ENCODE measurements at places on chromosomes 16 and 17.

DNA sequence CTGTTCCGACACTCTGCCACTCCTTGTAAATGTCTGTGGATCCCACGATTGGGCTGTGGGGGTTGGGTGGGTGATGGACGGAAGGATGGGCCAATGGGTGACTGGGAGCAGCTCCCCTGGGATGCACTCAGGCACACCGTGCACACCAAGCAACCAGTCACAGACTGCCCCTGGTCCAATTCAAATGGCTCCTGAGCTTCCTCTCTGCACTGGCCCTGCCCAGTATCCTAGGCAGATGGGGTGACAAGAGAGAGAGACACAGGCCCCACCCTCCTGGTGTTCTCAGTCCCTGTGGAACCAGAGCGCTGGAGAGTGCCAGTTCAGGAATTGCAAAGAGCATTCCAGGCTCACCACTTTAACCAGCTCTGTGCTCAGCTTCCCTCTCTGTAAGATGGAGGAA lies 32.8 kb downstream of the BEAN1 start:
- DNase-seq, result no peak

- DNase-seq, result no peak
These were observed 13.7 kb downstream of the KRABD2 start for GRCh38 chr17:8362651-8363332.

- no peak for DNase-seq
These were observed at the start of gene FDXR for GRCh38 chr17:74872313-74873036. Gene FDXR (minus strand): TSS chr17:74872994. CDS start chr17:74872944, 50 bp downstream.

DNA sequence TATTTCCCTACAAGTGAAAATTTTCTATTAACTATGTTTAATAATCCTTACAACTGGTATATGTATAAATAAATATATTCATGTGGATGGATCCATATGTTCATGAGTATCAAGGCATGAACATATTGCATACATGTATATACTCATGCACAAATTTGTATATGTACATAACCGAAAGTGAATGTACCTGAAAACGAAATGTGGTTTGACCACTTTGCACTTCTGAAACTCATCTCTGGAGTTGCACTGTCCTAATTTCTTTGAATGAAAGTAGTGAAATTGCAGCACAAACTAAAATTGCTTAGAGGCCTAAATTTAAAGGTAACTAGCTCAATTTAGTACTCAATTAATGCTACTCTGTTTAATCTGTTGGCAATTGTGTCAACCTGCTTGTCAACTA lies 27.4 kb upstream of the GNAO1 start:
- DNase-seq, result no peak

DNA sequence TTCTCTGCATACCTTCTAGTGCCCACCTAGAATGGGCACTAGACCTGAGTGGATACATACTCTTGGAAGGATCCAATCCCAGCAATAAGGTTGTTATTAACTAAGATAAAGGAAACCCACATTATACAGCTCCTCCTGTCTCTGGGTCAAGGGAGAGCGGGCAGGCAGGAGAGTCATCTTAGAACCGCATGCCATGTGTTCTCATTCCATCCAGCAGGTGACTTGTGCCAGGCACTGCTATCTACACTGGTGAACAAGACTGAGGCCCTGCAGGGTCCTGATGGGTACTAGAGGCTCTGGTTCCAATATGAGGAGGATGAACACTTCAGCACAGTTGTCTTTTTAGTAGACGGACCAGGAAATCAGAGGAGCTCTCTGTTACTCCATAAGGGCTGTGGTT lies 5.9 kb upstream of the CD300H start:
- DNase-seq, result no peak

GRCh38 chr16:22844416-22844815 lies 30.5 kb downstream of the HS3ST2 start:
- no peak for DNase-seq

DNA sequence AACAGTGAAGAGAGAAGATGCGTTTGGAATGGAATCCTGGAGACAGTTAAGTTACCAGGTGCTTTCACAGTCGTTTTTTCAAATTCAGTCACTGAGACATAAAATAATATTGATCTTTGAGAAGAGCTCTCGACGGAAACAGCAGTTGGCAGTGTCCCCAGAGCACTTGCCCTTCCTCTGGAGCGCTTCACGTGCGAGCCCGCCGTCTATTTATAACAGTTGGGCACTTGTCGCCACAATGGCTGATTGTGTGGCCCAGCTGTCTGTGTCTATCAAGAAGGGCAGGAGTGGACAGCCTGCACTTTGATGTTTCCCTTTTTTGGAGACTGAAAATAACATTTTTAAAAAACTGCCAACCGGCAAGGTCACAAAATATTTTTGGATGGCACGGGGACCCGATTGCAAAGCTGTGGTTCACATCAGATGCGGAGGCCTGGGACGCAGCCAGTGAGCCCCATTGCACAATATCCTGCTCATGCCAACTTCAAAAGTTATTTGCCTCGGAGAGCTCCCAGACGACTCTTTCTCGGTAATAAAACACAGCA lies 62.9 kb downstream of the ADCY9 start:
- DNase-seq, result peak; percentile 64

GRCh38 chr16:30738984-30739951 lies 9.0 kb upstream of the PHKG2 start:
- no peak for DNase-seq

DNA sequence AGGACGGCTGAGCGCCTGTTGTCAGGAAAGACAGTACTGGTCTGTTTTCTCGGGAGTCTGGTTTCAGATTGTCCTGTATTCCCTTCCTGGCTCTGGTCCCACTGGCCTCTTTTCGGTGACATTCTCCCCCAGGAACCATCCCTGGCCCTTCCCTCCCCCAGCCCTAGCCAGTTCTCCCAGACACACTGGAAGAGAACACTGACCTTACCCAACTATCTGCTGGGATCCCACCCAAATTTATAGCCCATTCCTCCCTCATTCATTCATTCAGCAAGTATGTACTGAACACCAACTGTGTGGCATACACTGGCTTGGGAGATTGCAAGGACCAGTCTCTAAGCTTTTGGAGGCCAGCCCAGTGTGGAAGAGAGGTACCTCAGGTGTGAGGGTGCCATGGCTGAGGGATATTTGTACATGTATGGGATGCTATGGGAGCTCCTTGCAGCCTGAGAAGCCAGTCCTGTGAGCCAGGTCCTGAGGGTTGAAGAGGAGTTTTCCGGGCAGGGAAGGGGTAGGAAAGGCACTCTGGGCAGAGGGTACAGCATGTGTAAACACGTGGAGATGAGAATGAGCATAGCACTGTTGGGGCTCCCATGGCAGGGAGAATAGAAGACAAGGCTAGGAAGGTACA lies 5.2 kb downstream of the RND2 start:
- no peak for DNase-seq

DNA sequence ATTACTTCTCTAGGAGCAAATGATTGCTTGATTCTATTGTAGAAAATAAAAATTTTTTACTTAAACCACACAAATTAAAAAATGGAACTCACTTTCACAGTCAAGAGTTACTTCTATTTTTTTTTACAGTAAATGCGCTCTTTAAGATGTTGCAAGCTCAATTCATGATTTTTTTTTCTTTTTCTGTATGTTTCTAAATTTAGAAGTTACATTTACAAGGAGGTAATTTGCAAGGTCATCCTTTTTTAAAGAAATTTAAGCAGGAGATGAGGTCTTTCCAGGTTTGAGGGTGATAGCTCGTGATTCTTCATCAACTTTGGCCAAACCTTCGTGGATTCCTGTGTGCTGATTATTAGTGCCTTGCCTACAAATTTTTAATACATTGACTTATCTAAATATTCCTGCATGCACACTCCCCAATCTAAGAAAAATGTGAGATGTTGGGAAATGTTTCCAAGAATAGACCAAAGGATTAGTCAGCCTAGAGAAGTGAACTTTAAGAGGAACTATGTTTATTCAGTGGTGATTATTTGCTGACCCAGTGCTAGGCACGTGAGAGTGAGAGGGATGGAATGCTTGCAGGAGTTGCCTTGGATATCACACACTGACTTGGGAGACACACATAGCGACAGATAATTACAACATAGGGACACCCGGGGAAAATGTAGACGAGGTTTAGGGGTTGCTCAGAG lies 429.8 kb downstream of the MAF start:
- peak; percentile 29 for DNase-seq

DNA sequence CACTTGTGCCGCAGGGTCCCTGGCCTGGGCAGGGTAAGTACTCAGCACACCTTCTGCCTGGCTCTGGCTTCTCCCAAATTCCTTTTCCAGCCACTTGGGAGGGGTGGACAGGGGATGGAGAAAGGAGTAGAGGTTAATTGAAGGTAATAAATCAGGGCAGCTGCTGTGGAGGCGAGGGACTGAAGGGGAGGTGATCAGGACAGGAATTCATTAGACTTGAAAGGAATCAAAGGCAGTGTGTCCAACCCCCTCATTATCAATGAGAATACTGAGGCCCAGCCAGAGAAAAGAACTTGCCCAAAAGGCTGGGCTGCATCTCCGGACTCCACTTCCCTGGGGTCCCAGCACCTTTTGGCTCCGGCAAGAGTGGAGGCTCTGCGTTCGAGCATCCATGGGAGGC lies 2.4 kb downstream of the SOST start:
- no peak for DNase-seq

- DNase-seq, result no peak
These were observed 11.0 kb downstream of the GCGR start for GRCh38 chr17:81814748-81815645.

DNA sequence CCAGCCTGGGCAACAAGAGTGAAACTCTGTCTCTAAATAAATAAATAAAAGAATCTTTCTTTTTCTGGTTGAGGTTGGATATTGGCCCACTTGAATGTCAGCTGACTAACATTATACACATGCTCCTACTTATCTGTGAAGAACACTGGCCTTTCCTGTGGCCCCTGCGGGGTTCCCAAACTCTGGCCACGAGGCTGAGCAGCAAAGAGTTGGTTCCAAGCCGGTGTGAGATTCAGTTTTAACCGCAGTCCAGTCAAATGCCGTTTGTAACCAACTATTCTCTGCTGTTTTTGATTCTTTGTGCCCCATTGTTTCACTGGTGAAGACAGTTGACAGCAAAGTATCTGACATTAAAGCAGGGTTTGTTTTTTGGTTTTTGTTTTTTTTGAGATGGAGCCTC lies 11.2 kb downstream of the ETV4 start:
- DNase-seq, result no peak

DNA sequence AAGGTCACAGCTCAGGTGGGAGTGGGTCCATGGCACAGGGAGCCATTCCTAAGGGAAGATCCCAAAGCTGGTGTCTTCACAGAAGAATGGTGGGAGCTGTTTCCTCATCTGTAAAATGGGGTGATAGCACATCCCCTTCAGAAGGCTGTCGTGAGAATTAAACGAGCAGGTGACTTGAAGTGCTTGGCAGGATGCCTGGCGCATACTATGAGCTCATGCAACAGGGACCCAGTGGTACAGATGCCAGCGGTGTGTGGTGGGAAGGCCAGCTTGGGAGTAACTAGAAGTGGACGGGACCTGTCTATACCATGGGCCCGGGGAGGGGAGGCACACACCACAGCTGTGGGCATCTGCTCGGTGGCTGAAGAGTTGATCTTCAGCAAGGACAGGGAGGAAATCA lies 189.3 kb upstream of the TNRC6C start:
- no peak for DNase-seq

DNA sequence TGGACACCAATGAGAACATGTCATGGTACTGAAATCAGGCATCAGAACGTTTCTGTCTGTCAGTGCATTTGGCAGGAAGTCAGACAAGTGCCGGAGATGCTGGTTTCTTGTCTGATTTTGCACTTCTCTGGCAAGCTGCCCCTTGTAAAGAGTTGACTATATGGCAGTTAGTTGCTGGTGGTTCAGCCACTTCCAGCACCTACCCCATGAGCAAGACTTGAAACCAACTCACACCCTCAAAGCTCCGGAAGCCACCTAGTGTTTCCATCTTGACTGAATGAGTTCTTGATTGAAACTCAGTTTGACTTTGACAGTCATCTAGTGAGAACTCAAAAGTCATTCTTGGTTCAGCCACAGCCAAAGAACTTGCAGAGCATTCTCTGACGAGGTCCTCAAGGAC lies 225.1 kb downstream of the SPECC1 start:
- DNase-seq, result no peak

- DNase-seq, result peak; percentile 43
These were observed 995 bp upstream of the JMJD8 start for GRCh38 chr16:684961-685696.

DNA sequence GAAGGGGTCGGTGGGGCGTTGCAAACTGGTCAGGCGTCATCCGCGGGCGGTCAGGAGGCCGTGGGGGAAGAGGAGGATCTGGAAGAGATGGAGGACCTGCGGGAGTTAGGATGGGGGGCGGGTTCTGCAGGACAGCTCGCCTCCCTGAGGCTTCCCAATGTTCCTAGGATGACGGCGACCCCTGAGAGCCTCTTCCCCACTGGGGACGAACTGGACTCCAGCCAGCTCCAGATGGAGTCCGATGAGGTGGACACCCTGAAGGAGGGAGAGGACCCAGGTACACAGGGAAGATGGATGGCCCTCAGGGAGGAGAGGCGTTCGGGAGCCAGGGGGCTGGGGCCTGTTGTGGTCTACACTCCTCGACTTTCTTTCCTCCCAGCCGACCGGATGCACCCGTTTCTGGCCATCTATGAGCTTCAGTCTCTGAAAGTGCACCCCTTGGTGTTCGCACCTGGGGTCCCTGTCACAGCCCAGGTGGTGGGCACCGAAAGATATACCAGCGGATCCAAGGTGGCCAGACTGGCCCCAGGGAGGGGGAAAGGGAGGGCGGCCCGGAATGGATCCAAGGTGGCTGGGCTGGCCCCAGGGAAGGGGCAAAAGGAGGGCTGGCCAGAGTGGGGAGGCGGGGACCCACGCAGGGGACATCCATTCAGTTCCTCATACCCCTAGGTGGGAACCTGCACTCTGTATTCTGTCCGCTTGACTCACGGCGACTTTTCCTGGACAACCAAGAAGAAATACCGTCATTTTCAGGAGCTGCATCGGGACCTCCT lies 839 bp downstream of the PLD2 start:
- no peak for DNase-seq

- DNase-seq, result no peak
These were observed 1.0 kb downstream of the FOXJ1 start for GRCh38 chr17:76139801-76140660.

GRCh38 chr17:42653179-42654124 lies 5.6 kb upstream of the TUBG2 start:
- peak; percentile 82 for DNase-seq

- no peak for DNase-seq
These were observed 218.8 kb upstream of the CHMP6 start for GRCh38 chr17:80772906-80773242.

GRCh38 chr16:2086812-2087747 lies 39.3 kb downstream of the TSC2 start:
- DNase-seq, result no peak

DNA sequence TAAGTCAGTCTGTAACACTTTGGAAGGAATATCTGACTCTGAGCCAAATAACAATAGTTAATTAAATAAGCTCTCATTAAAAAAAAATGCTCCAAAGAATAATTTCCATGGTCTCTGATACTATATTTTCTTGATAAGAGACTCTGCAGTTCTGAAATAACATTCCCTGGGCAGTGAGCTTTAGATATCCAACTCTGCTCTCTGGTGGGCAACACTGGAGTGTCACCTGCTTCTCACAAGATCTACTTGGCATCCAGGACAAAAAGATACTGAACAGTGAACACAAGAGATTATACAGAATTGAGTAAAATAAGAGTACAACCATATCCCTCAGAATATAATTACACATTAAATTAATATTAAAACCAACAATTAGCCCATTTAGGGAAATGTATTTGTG lies 13.7 kb downstream of the BLMH start:
- no peak for DNase-seq

- no peak for DNase-seq
These were observed 24.0 kb upstream of the GRIN2A start for GRCh38 chr16:10206215-10206614.

All from uterus (tissue), 4 donors.